ENCODE measurements at places on chromosomes 6 and 20. TPM values are rescaled to one million over a fixed set of nuclear protein-coding genes. Genes with fewer than 3 reads are reported as not detected.

- H3K4me3 ChIP-seq: no peak overlapping the region
- no peak overlapping the region for H3K27ac ChIP-seq
- no peaks in the 10 kb centered on the region for H3K27me3 ChIP-seq
- no peaks in the 10 kb centered on the region for H3K4me1 ChIP-seq
Observed at GRCh38 chr20:32804022-32804715, 15.6 kb upstream of the MAPRE1 start.

GRCh38 chr20:57023007-57023406 is 243.4 kb downstream of the BMP7 start:
- no peaks in the 10 kb centered on the region for H3K36me3 ChIP-seq
- H3K27me3 ChIP-seq: no peaks in the 10 kb centered on the region
- H3K27ac ChIP-seq: no peak overlapping the region
- H3K4me3 ChIP-seq: no peak overlapping the region
- no peak for DNase-seq

GRCh38 chr6:29681811-29682210 is 859 bp upstream of the ZFP57 start:
- H3K27ac ChIP-seq: no peak overlapping the region
- no peaks in the 10 kb centered on the region for H3K4me1 ChIP-seq
- H3K4me3 ChIP-seq: no peak overlapping the region
- no peaks in the 10 kb centered on the region for H3K27me3 ChIP-seq
- DNase-seq: no peak

GRCh38 chr6:75546381-75546780 is 52.8 kb upstream of the FILIP1 start:
- H3K4me1 ChIP-seq: no peaks in the 10 kb centered on the region
- no peak overlapping the region for H3K4me3 ChIP-seq
- no peak for DNase-seq
- H3K27ac ChIP-seq: no peak overlapping the region

GRCh38 chr6:17602888-17603287 is 2.8 kb downstream of the FAM8A1 start:
- no peak for DNase-seq
- peaks cover 13% of the 10 kb centered on the region for H3K4me1 ChIP-seq
- no peak overlapping the region for H3K4me3 ChIP-seq
- H3K27ac ChIP-seq: no peak overlapping the region
- H3K27me3 ChIP-seq: no peaks in the 10 kb centered on the region

GRCh38 chr6:7684076-7684475 is 41.8 kb upstream of the BMP6 start:
- H3K4me3 ChIP-seq: no peak overlapping the region
- H3K36me3 ChIP-seq: no peaks in the 10 kb centered on the region
- H3K27me3 ChIP-seq: no peaks in the 10 kb centered on the region
- no peaks in the 10 kb centered on the region for H3K4me1 ChIP-seq

GRCh38 chr6:150897400-150897943 is 32.0 kb downstream of the MTHFD1L start:
- peak overlapping the region; percentile 67 for H3K27ac ChIP-seq
- H3K27me3 ChIP-seq: no peaks in the 10 kb centered on the region
- peak; percentile 25 for DNase-seq
- no peaks in the 10 kb centered on the region for H3K36me3 ChIP-seq
- H3K4me1 ChIP-seq: peaks cover 41% of the 10 kb centered on the region

GRCh38 chr6:56370127-56370540 is 122.8 kb upstream of the COL21A1 start:
- H3K27me3 ChIP-seq: no peaks in the 10 kb centered on the region
- peak overlapping the region; percentile 93 for H3K27ac ChIP-seq
- DNase-seq: peak; percentile 93

DNA sequence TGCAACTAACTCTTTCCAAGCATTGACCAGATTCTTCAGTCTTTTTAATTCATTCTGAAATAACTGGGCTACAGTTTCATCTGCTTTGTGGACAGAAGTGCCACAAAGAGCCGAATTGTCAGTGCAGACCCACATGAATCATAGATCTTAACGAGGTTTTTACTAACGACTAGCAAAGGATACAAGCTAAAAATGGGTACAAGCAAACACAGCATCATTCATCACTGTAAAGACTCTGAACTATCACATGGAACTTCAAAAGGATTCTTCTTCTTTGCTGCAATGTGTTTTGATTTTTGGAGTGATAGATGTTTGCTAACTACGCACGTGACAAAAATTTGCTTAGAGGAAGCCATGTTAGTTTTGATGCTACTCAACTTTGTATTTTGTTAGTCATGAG is 227.1 kb downstream of the ESR1 start:
- H3K4me1 ChIP-seq: no peaks in the 10 kb centered on the region
- no peaks in the 10 kb centered on the region for H3K27me3 ChIP-seq
- no peaks in the 10 kb centered on the region for H3K36me3 ChIP-seq
- H3K4me3 ChIP-seq: no peak overlapping the region

DNA sequence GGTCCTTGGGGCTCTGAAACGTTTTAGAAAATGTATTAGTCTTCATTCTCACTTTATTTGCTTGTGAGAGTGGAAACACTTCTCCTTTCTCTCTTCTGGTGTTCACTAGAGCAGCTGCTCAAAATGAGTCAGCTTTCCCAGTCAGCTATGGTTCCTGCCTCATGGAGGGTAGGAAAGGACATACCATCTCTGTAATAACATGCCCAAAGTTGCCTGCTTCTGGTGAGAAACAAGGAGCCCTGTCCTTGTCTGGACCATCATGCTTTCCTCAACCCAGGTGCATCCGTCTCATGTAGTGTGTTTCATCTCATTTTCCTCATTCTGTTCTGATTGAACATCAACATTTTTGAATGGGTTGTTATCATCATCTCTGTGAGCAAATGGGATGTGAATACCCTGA is 17.1 kb upstream of the TINAG start:
- H3K4me1 ChIP-seq: no peaks in the 10 kb centered on the region
- no peak for DNase-seq
- H3K27ac ChIP-seq: no peak overlapping the region
- H3K27me3 ChIP-seq: no peaks in the 10 kb centered on the region
- H3K36me3 ChIP-seq: no peaks in the 10 kb centered on the region

DNA sequence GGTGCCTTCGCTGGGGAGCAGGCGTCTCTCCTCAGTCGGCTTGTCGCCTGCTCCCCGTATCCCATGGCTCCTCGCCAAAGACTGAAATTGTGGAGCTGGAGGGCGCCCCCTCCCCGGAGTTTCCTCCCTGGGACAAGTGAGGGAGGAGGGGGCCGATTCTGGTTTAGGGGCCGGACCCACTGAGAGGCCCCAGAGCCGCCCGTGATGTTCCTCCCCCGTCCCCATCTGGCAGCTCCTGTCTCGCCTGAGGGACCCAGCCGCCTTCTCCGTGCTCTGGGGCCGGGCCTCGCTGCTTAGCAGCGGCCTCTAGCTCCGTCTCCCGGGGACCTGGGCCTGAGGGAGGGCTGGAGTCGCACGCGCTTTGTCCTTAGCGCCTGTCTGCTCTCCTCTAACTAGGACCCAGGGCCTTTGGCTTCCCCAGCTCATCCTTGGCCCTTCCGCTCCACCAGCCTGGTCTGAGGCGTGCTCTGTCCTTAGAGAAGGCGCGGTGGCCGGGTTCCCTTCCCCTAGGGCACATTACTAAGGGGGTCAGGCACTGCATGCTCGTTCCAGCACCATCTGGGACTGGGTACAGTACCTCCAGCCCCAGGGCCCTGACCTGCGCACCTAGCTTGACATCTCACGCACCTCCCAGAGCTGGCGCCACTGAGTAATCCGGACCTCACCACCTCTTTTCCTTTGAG is 29.7 kb downstream of the SLC12A5 start:
- no peak overlapping the region for H3K27ac ChIP-seq
- peak; percentile 61 for DNase-seq
- H3K4me1 ChIP-seq: peaks cover 20% of the 10 kb centered on the region
- H3K4me3 ChIP-seq: peak overlapping the region; percentile 24
- H3K27me3 ChIP-seq: peaks cover 38% of the 10 kb centered on the region
- H3K36me3 ChIP-seq: peaks cover 38% of the 10 kb centered on the region

- H3K27me3 ChIP-seq: no peaks in the 10 kb centered on the region
- H3K4me1 ChIP-seq: peaks cover 71% of the 10 kb centered on the region
- H3K4me3 ChIP-seq: no peak overlapping the region
- no peak for DNase-seq
Observed at GRCh38 chr6:71404967-71405278, 116.3 kb downstream of the OGFRL1 start.

GRCh38 chr20:46545077-46545826 is 5.2 kb downstream of the OCSTAMP start:
- H3K27ac ChIP-seq: no peak overlapping the region
- H3K4me3 ChIP-seq: no peak overlapping the region
- H3K36me3 ChIP-seq: no peaks in the 10 kb centered on the region
- peaks cover 12% of the 10 kb centered on the region for H3K27me3 ChIP-seq
- DNase-seq: no peak

DNA sequence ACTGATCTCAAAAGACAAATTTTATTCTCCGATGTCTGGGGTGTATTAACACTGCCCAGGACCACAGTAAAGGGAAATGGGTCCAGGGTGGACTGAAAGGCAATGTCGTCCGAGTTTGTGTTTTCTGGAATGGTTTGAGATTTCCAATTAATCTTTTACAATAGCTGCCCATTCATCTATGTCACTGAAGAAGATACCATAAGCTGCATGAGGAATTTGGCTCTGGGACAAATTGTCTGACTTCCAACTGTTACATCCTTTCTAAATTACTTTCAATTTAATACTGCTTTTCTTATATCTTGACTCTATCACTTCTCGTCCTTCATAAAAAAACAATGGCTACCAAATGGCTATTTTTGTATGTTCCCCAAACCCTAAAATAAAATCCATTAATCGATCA is 130.7 kb upstream of the KCNK16 start:
- no peak overlapping the region for H3K4me3 ChIP-seq
- no peak overlapping the region for H3K27ac ChIP-seq
- H3K27me3 ChIP-seq: no peaks in the 10 kb centered on the region
- no peaks in the 10 kb centered on the region for H3K36me3 ChIP-seq
- no peak for DNase-seq

- H3K4me3 ChIP-seq: no peak overlapping the region
- no peaks in the 10 kb centered on the region for H3K4me1 ChIP-seq
- no peak overlapping the region for H3K27ac ChIP-seq
- no peaks in the 10 kb centered on the region for H3K27me3 ChIP-seq
- no peaks in the 10 kb centered on the region for H3K36me3 ChIP-seq
- DNase-seq: no peak
Observed at GRCh38 chr6:81801489-81801888, 49.0 kb upstream of the TENT5A start.

DNA sequence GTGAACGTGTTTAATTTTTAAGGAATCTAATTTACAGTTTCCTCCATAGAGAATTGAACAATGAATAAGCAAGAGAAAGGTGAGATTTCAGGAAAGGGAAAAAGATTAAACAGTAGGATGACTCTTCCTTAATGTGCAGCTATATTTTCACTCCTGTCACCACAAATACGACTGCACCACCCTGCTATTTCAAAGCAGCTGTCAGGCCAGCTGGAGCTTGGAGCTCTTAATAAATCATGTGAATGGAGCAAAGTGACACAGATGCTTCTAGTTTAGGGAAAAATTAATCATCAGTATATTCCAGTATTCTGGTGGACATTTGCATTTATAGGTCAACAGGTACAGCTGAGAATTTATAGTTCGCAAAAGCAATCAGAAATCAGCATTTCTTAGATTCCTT is 56.5 kb upstream of the PKIB start:
- H3K27ac ChIP-seq: no peak overlapping the region
- H3K4me3 ChIP-seq: no peak overlapping the region
- H3K36me3 ChIP-seq: no peaks in the 10 kb centered on the region
- DNase-seq: no peak
- no peaks in the 10 kb centered on the region for H3K27me3 ChIP-seq

GRCh38 chr6:15966000-15966520 is 162.8 kb upstream of the MYLIP start:
- no peaks in the 10 kb centered on the region for H3K36me3 ChIP-seq

DNA sequence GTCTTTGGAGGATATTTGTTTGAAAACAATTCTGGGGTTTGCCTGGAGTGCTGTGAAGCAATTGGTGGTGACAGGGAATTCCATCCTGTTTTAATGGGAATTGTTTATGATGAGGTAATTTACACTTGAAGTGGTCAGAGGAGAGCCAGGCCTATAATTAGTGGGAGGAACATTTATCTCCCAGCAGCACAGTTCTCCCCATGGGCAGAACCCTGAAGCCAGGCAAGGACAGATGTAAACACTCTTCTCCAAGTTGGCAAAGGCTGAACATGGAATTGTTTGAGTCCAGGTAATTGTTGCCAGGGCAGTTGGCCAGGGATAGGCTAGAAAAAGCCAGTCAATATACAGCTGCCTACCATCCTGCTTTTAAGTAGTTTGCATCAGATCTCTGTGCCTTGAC is 789.7 kb downstream of the FRK start:
- no peak overlapping the region for H3K4me3 ChIP-seq
- H3K4me1 ChIP-seq: peaks cover 9% of the 10 kb centered on the region
- H3K27me3 ChIP-seq: no peaks in the 10 kb centered on the region

DNA sequence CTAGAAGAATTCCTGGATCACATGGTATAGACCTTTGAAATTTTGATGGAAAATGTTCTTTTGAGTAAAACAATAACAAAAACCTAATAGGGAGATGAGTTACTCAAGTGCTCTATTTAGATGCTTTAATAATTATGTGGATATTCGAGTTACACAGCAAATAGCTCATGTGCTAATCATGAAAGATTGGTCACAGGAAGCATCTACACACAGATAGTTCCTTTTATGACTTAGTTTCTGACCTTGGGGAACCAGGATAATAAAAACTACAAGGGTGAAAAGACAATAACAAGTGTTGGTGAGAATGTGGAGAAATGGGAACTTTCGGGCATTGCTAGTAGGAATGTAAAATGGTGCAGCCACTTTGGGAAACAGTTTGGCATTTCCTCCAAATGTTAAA is 19.7 kb downstream of the UBE2V1 start:
- H3K27me3 ChIP-seq: no peaks in the 10 kb centered on the region
- peaks cover 34% of the 10 kb centered on the region for H3K36me3 ChIP-seq
- H3K4me3 ChIP-seq: no peak overlapping the region
- H3K27ac ChIP-seq: peak overlapping the region; percentile 79
- H3K4me1 ChIP-seq: peaks cover 51% of the 10 kb centered on the region
- DNase-seq: no peak

GRCh38 chr20:8983478-8984345 is 85.2 kb upstream of the PLCB4 start:
- DNase-seq: no peak
- H3K27me3 ChIP-seq: no peaks in the 10 kb centered on the region
- peaks cover 13% of the 10 kb centered on the region for H3K4me1 ChIP-seq
- no peak overlapping the region for H3K27ac ChIP-seq

DNA sequence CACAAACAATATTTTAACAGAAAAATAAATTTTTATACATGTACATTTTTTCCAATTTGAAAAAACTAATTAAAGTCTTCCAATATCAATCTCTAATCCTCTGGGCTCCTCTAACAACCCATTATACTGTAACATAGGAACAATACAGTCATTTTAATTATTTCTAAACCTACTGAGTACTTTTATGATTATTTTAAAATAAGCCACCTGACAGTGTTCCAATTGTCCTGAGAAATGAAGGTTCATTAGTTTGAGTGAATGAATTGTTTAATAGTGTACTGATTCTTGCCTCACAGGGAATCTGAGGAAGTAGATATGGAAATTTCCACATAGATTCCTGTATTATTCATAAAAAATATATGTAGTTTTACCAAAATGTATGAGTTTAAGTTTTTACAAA is 123.1 kb upstream of the EYS start:
- H3K4me1 ChIP-seq: no peaks in the 10 kb centered on the region
- DNase-seq: no peak
- no peaks in the 10 kb centered on the region for H3K36me3 ChIP-seq
- H3K4me3 ChIP-seq: no peak overlapping the region

- H3K27ac ChIP-seq: peak overlapping the region; percentile 74
- peaks cover 11% of the 10 kb centered on the region for H3K36me3 ChIP-seq
- no peaks in the 10 kb centered on the region for H3K4me1 ChIP-seq
Observed at GRCh38 chr20:10662661-10663458, 10.9 kb downstream of the JAG1 start.

The XRN2 gene
- 53.5 TPM for total RNA-seq

The ANKEF1 gene
- 0.41 TPM for total RNA-seq

The MCHR2 gene
- total RNA-seq: 0.36 TPM

The RPL7L1 gene
- total RNA-seq: 79.0 TPM

The TAP1 gene
- 35.0 TPM for total RNA-seq

The OR2H1 gene
- total RNA-seq: not detected

The NT5DC1 gene
- 21.7 TPM for total RNA-seq

The DYNLT1 gene
- total RNA-seq: 68.7 TPM

Data from sigmoid colon (tissue), 7 donors.